ENCODE measurements at places on chromosomes 13 and 19.

DNA sequence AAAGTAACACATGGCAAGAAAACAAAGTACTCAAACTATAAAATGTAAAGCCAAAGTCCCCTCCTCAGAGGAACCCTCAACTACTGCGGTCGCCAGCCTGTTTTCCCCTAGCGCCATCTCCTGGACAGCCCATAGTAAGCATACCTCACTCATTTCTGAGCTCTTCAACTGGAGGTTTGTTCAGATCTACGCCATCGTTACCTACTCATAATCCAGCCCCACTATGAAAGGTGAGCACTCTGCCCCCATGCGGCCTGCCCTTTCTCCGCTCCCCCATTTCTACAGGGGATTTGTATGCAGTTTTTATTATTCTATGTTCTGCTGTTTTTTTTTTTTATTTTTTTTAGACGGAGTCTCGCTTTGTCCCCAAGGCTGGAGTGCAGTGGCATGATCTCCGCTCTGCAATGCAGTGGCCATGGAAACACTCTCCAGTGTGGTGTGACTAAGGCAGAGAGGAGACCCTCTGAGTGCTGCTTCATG is 26.2 kb downstream of the OPA3 start:
- DNase-seq, result peak; percentile 35

DNA sequence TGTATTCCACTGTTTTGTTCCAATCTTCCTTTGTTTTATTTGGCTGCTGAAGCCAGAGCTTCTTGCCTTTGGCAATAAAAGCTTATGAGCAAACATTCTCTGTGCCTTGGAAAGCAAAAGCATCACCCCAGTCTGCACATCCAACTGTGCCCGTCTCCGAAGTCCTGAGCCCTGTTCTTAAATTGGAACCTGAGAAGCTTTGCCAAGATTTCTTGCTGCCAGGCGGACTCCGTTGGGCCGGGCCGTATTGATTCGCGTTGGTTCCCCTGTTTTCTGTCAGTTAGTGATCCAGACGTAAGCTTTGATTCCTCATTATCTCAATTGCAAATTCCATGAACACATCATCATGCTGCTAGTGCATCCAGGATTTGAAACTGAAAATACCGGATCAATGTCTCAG is 793.0 kb downstream of the OLFM4 start:
- DNase-seq, result no peak

DNA sequence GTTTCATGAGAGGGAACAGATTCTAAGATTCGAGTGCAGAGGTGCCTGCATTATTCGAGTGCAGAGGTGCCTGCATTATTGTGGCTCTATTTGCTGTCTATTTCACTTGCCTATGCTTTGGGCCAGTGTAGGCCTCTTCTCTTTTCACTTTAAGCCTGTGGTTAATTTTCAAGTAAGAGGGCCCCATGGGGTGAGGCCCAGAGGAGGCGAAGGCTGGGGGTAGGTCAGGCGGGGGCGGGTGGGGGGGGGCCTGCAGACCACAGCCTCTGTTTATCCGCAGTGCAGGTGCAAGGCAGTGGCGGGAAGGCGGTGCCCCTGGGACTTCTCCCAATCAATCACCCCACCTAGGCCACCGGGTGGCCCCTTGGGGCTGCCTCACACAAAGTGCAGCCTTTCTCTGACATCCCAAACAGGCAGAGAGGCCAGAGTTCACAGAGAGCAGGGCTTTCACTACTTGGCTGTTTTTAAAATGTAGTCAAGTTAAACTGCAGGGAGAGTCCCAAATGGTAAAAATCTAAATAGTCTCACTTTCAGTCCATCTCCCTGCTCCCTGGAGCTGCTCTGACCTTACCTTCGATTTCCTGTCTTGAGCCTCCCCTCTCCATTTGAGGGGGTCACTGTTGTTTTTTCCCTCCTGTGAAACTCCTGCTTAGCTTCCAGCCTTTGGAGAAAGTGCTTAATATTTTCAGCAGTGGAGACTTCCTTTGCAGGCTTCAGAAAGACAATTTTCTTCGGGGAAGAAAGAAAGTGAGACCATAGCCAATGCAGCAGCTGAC is 249.0 kb downstream of the DLEU7 start:
- DNase-seq, result no peak

- no peak for DNase-seq
Measured at GRCh38 chr13:66714795-66715194, 515.3 kb downstream of the PCDH9 start.

DNA sequence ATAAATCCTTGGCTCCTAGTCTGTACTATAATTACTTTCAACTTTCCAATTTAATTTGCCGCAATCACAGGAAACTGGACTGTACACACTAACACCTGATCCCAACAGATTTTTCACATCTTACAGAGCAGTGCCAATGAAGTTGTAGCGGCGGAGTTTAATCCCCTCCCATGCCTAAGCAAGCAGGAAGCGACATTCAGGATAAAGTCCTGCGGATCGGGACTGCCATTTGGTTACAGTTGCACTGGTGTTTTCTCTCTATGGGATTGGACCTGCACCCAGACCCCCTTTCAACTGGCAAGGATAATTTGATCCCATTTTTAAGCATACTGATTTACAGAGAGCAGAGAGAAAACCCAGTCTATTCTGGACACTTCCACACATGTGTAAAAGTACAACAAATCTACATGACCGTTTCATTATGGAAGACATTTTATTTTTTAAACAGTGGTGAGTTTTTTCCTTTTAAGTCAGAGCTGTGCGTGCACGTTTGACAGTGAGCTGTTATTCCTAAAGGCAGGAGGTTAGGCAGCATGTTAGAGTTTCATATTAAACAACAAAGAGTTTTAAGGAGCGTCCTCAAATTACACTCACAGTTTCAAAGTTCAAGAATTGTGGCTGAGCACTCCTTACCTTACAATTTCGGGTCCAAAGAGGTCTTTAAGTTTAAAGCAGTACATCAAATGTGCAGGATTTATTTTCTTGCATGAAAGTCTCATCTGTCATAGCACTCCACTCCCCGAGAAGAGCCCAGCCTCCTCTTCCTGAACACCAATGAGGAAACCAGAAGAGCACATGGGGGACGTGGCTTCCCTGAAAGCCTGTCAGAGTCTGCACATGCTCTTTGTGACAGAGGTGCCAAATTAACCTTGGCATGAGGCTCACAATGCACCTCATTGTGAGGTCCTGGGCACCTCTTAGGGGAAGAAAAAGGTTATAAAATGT is 141.6 kb upstream of the RFC3 start:
- peak; percentile 81 for DNase-seq

- no peak for DNase-seq
Measured at GRCh38 chr13:94175076-94175475, 304.4 kb downstream of the DCT start.

GRCh38 chr13:87884884-87885283 is 213.7 kb downstream of the SLITRK5 start:
- no peak for DNase-seq

GRCh38 chr19:16197622-16198369 is at the start of gene AP1M1:
TSS of gene AP1M1 (plus strand) at chr19:16197911. CDS start at chr19:16198027, 116 bp downstream.
- DNase-seq, result peak; percentile 98

GRCh38 chr19:42032431-42032830 is 37.6 kb downstream of the GRIK5 start:
- peak; percentile 93 for DNase-seq

GRCh38 chr13:21117104-21117809 is 55.9 kb upstream of the LATS2 start:
- peak; percentile 57 for DNase-seq

- DNase-seq, result no peak
Measured at GRCh38 chr19:31863122-31863521, 482.3 kb upstream of the ZNF507 start.

GRCh38 chr19:45879971-45880370 is 6.0 kb downstream of the IRF2BP1 start:
- no peak for DNase-seq

DNA sequence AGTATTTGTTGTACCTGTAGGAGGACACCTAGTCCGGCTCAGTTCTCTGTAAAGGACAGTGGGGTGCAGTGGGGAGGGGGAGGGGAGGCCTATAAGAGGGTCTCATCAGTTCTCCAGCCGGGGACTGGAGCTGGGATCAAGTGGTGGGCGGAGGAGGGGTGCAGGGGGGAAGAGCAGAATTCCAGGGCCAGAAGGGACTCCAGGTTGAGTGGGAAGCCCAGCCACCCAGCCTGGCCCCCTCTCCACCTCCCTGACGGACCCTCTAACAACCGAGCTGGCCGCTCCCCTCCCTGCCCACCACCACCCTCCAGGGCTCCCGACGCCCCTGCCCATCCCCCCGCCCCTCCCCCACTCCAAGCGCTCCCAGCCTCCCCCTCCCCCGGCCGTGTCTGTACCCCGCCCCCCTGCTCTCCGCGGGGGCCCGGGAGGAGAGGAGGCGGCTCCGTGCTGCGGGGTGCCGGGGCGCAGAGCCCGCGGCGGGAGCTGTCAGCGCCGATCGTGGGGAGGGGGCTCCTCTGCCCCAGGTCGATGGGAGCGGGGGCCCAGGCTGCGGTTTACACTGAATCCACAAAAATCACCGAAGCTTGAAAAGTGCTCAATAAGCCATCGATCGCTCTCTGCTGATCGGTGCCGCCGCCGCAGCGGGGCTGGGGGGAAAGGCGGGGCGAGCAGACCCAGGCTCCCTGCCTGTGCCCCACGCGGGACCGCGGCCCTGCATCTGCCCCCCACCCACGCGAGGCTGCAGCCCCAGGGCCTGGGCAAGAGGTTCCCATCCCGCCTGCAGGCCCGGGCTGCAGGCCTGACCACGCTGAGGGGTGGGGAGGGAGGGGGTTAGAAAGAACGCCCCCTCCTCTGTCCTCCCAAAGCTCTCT is 34.6 kb upstream of the ONECUT3 start:
- DNase-seq, result no peak

- peak; percentile 63 for DNase-seq
Measured at GRCh38 chr19:32773126-32773525, 53.6 kb downstream of the TDRD12 start.

DNA sequence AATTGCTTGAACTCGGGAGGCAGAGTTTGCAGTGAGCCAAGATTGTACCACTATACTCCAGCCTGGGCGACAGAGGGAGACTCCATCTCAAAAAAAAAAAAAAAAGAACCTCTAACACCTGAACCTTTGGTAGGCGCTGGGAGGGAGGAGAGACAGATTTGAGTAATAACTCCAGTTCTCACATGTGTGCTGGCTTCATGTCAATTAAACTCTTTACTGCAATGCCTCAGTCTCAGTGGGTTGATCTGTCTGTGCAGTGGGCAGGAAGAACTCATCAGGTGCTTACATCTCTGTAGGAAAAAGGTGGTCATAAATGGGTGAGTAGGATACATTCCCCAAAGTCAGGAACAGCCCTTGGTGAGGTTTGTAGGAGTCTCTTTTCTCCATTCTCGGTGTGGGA is 85.1 kb upstream of the ABCC4 start:
- no peak for DNase-seq

- no peak for DNase-seq
Measured at GRCh38 chr13:91313103-91313502, 34.4 kb upstream of the MIR17HG start.

- DNase-seq, result no peak
Measured at GRCh38 chr19:50371914-50372475, 4.3 kb upstream of the NR1H2 start.
